Nucleus accumbens (tissue), 56 donors: ENCODE measurements at places on chromosomes 12 and 14.

DNA sequence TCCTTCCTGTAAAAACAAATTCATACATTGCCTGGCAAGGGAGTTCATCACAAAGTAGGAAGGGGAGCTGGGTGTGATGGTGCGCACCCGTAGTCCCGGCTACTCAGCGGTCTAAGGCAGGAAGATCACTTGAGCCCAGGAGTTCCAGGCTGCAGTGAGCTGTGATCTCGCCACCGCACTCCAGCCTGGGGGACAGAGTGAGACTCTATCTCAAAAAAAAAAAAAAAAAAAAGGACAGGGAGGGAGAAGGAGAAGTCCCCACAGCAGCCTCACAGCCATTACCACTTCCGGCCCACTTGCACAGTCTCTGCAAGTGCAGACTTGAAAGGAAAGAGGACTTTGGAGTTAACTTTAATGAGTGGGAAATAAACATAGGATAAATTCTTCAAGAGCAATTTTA, 121.0 kb downstream of the FBXL14 start:
- no peak for DNase-seq

DNA sequence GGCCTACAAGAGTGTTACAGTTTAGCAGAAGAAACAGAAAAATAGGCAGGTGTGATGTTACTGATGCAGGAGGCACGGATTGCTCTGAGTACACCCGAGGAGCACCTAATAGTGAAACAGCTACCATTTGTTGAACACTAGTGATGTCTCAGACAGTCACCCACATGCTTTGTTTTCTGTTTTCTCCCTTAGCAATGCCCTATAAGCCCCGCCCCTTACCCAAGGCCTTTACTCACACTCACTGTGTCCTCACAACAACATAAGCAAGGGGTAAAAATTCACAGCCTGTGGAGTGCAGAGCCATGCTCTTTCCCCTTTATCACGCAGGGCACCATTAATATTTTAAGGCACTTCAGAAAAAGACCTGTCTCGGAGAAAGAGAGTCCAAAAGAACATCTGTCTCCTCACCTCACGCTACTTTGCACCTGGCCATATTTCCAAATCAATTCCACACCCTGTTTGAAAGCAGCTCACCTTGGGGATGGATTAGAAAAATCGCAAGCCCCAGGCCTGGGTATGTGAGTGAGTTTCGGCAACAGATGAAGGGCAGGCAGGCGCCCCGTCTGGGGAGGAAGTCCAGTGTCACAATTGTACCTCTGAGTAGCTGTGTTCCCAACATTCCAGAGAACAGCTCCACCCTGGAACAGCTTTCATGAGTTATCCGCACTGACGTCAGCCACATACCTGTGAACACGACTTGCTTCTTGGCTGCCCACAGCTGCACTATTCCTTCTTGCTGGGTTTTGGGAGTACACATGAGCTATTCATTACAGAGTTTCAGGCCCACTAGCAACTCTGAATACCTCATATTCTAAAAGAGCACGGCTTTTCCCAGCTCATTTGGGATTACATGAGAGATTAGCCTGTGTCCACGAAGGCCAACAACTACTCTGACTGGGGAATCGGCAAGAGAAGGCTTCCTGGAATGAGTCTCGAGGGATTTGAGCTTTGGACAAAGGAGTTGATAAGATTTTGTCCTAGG, 26.0 kb downstream of the MAPK1IP1L start:
- no peak for DNase-seq

DNA sequence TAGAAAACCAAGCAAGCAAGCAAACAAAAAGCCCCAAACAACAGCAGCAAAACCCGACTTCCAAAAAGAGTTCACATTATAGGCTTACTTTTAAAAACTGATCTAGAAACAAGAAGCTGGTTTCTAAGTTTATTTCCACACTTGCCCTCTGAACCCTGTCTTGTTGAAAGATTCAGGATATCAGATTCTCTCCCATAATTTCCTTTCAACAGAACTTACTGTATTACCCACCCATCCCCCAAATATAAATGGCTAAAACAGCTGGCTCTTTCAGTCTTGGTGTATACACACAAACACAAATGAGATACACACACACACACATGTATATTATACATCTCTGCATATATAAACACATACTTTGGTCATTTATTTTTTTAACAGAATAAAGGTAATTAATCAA, 460.9 kb downstream of the ZFP36L1 start:
- DNase-seq: no peak

GRCh38 chr12:16675438-16675837, 69.5 kb upstream of the LMO3 start:
- no peak for DNase-seq

DNA sequence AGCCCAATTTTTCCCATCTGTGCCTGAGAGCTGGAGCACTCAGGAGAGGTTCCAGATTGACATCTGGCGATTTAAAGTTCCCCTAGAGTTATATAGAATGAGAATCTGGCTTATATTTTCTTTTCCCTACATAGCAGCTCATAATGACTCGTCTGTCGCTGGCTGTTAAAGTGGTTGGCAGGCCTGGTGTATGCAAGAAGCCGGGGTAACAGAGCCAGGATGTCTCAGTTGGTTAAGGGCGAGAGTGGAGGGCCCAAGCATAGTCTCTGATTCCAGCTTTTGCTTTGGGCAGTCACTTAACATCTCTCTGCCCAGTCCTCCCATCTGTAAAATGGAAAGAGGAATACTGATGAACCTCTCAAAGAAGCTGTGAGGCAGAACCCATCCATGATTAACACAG, 751.6 kb downstream of the NOVA1 start:
- DNase-seq: no peak

- no peak for DNase-seq
Observed at GRCh38 chr12:26378711-26379110, 183.3 kb downstream of the SSPN start.

DNA sequence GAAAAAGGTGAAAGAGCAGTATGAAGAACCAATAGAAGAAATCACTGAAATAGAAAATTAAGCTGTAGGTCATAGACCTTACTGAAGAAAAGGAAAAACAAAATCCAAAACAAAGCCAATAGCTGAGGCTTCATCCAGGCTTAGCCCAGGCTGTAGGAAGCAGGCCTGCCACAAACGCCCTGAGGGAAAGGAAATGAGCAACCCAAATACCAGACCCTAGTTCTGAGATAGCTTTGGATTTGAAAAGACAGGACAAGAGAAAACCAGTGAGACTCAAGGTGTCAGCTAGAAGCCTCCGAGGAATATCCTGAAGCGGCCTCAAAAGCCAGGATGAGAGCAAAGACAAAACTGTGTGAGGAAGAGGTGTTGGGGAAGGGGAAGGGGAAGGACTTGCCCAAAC, 79.2 kb downstream of the FERMT2 start:
- no peak for DNase-seq

GRCh38 chr12:91040096-91040755, 17.6 kb downstream of the KERA start:
- no peak for DNase-seq

- no peak for DNase-seq
Observed at GRCh38 chr12:96474206-96474605, 15.2 kb upstream of the CFAP54 start.

DNA sequence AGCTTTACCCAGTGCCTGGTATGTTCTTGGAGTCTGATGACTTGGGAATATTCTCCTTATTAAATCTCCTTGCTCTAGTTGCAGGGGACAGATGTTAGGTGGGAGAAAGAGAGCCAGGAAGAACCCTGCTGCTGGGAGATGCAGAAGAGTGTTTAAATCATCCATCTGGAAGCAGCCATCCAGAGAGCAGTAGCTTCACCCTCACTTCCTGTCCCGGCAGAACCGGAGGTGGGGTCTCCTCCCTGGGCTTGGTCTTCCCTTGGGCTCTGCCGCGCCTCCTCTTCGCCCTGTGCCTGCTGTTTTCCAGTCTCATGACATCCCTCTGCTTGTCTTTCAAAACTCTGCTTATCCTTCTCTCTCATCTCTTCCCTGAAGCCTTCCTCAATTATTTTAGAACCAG, 15.5 kb downstream of the B4GALNT3 start:
- DNase-seq: no peak

DNA sequence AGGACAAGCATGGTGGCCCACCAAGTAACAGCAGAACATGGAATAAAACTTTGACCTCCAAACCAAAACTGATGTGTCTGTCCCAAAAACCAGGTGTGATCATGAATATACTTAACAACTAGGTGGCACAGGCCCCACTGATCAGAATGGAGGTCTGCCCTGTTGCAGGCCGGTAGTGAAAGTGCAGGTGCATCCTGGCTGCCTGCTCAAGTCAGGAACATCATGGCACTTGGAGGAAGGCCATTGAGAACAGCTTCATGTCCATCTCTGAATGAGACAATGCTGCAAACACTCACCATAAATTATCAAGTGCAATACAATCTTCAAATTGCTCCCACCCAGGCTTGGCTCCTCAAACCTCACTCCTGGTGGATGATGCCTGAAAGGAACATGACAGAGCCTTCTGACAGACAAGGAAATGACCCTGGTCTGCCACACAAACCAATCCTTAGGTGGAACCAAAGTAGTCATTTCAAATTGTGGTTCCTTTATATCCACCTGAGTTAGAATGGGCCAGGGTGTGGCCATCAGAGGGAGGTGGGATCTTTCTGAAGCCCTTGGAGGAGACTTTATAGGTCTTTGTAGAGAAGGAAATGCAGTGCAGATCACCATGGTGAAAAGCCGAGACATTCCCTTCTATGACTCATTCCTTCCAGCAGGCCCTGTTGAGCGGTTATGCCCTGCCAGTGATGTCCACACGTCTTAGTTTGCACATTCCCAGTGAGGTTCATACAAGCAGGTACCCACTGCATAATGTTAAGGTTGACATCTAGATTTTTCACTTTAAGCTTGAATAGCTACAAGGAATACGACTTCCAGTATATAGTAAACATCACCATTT, 36.0 kb downstream of the EGLN3 start:
- no peak for DNase-seq

GRCh38 chr14:54147282-54147681, 190.7 kb upstream of the BMP4 start:
- no peak for DNase-seq

DNA sequence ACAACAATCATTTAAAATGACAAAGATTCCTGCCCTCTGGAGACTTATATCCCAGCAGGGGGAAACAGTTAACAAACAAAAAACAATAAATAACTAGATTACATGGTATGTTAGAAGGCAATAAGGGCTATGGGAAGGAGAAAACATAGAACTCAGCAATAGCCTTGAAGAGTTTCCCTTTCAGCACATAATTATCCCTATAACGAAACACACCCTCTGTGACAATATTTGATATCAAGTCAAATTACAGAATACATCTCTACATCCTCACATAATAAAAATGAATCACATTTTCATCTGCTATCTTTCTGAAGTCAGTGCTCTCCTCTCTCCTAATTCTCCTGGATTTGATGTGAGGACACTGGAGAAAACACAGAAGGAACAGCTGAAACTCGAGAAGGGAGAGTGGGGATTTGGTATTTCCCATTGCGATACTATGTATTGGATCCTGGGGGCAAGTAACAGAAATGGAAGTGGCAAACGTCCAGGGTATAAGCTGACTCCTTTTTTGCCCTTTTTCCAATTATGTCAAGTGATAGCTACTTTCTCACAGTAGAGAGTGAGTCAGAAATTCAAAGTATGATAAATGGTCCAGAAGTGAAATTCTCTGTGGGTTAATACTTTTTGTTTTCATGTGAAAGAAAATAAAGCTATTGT, 9.7 kb upstream of the PTGER2 start:
- no peak for DNase-seq

GRCh38 chr12:103503546-103504480, 8.0 kb upstream of the C12orf42 start:
- no peak for DNase-seq

GRCh38 chr14:74949191-74949601, 6.2 kb downstream of the PGF start:
- no peak for DNase-seq

- no peak for DNase-seq
Observed at GRCh38 chr12:63305901-63306875, 155.2 kb upstream of the AVPR1A start.

DNA sequence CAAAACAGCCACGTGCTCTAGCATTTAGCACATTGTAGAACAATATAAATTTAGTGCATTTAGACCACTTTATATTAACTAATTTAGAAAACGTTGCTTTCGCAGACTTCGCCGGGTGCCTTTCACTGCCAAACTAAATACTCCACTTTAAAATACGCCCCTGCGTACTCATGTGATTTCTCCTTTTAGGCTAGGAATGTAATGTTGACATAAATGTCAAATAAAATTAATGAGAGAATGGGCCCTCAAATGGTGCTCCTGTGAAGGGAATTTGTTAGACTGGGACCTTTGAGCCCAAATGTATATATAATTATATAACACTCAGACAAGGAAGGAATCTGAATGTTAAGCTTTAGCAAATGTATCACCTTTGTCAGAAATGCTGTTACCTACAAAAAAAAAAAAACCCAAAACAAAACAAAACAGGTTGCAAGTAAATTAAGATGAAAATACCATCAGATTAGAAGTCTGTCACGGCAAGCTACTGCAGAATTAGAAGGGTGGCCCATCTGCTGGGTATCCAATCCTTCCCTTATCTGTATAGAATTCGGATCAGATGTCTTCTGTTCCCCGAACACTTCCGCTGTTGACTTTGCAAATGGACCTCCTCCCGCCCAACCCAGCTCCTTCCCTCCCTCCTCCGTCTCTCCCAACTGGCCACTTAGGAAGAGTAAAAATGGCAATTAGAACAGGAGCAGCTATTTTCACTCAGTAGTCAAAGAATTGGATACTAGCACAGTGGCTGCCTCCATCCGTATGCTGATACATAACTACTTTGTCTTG, 159.3 kb upstream of the FOXN3 start:
- DNase-seq: no peak

GRCh38 chr12:12474471-12474928, 88.2 kb downstream of the DUSP16 start:
- DNase-seq: no peak

DNA sequence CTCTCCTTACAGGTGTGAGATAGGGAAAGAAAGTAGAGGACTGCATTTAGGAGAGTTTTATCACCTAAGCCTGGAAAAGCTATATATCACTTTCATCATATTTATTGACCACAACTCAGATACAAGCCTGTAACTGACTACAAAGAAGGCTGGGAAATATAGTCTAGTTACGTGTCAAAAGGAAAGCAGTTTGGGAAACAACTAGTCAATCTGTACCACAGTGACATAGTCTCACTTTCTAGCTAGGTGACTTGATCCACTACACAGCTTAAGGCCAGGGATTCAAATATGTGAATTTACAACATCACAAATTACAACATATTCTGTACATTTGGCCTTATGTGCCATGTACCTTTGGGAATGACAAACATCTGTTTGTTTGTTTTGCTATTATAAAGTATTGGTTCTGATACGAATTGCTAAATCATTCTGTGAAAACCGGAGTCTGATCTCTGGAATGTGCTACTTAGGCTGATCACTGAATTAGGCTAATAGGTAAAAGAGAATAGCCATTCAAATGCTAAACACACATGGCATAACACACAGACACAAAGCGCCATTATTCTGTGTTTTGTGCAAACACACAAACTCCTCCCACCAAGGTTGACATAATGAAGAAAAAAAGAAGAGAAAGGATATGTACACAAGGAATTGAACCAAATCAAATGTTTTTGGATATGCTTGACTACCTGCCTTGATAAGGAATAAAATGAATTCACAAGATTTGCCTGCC, 279.8 kb downstream of the DUSP6 start:
- DNase-seq: no peak

GRCh38 chr14:104120281-104120741, 18.1 kb upstream of the KIF26A start:
- no peak for DNase-seq
